ENCODE measurements at places on chromosomes 3 and 15. TPM values are rescaled to one million over a fixed set of nuclear protein-coding genes. Genes with fewer than 3 reads are reported as not detected.

The ABI3BP gene
- not detected for total RNA-seq

- no peaks in the 10 kb centered on the region for H3K27me3 ChIP-seq
- no peak overlapping the region for H3K27ac ChIP-seq
- H3K4me1 ChIP-seq: peaks cover 12% of the 10 kb centered on the region
- no peak overlapping the region for H3K4me3 ChIP-seq
- H3K36me3 ChIP-seq: no peaks in the 10 kb centered on the region
Observed at GRCh38 chr3:51622413-51622812, 48.6 kb upstream of the TEX264 start.

- no peak for DNase-seq
- H3K27ac ChIP-seq: no peak overlapping the region
- no peaks in the 10 kb centered on the region for H3K36me3 ChIP-seq
- peaks cover 3% of the 10 kb centered on the region for H3K4me1 ChIP-seq
- no peak overlapping the region for H3K4me3 ChIP-seq
Observed at GRCh38 chr3:112233083-112233482, 60.9 kb downstream of the SLC9C1 start.

DNA sequence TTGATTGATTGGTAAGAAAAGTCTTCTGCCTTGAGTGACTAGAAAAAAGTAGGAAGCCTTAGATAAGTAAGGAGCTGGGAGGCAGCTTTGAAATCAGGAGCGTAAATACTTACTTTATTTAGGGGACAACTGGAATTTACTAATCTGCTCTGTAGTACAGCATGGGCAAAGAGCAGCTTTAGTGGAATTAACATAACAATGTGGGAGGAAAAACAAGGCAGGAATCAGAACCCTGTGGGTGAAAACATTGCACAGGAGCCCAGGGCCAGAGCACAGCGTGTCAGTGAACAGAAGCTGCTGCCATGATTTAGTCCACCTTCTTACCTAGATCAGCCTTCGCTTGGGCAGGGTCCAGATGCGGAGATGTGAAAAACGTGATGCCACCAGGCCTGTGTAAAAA, 14.6 kb downstream of the FMN1 start:
- H3K4me3 ChIP-seq: no peak overlapping the region
- H3K4me1 ChIP-seq: no peaks in the 10 kb centered on the region
- H3K27me3 ChIP-seq: no peaks in the 10 kb centered on the region
- DNase-seq: no peak

The SLC28A1 gene
- not detected for total RNA-seq

DNA sequence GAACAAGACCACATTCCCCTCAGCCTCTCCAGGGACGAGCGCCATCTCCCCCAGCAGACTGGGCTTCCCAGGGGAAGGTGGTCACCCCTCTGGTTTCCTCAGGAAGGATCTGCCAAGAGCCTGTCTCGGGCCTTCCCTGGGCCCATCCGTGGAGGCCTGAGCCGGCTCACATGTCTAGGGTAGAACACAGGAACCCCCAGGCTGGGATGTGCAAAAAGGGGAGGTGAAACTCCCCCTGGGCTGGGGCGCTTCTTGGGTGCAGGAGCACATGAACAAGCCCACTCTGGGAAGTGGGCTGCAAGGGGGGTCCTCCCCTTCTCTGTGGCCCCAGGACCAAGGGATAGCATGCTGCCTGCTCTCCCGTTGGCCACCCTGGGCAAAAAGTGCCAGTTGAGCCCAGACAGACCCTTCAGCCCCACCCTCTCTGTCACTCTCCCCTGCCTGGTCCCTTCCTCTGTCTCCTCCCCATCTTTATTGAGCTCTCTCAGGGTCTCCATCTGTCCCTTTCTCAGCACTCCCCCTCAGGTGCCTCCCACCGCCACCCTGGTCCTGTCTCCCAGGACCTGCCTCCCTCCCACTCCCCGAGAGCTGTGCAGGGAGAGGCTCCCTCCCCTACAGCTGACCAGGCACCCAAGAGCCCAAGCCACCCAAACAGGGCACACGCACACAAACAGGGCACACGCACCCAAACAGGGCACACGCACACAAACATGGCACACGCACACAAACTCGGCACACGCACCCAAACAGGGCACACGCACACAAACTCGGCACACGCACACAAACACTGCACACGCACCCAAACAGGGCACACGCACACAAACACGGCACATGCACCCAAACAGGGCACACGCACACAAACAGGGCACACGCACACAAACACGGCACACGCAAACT, 864 bp downstream of the SEMA3G start:
- peaks cover 4% of the 10 kb centered on the region for H3K4me1 ChIP-seq
- H3K4me3 ChIP-seq: no peak overlapping the region
- no peaks in the 10 kb centered on the region for H3K36me3 ChIP-seq

The PYGO1 gene
- not detected for total RNA-seq

The IGF1R gene
- 22.8 TPM for total RNA-seq

DNA sequence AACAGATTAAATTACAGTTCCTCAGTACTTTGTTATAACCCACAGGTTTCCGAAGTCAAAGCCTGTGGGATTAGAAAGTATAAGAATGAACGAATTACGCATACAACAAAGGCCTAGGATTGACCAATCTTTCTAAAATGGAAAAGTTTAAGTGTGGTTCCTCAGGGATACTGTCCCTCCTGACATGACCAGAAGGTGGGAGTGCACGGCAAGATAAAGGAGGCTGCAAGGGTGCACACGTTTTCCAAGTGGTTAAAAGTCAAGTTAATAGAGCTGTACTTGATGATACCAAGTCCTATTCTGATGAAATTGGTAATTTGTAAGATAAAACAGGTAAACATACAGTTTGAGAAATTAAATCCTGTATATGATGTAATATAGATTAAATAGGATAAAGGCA, 96.2 kb downstream of the ALDH1A2 start:
- H3K27me3 ChIP-seq: peaks cover 3% of the 10 kb centered on the region
- H3K4me1 ChIP-seq: no peaks in the 10 kb centered on the region
- H3K36me3 ChIP-seq: no peaks in the 10 kb centered on the region
- DNase-seq: no peak
- no peak overlapping the region for H3K27ac ChIP-seq
- no peak overlapping the region for H3K4me3 ChIP-seq

Measured in activated CD8-positive, alpha-beta T cell treated with anti-CD3 and anti-CD28 coated beads for 36 hours (primary cell).